NCI-H1105 treated with DMSO at 0.1 percent for 48 hours (cell line): ENCODE measurements at places on chromosomes 5 and 9.

- no peak for DNase-seq
Measured at GRCh38 chr9:83144492-83144891, 81.5 kb upstream of the RASEF start.

- DNase-seq: no peak
Measured at GRCh38 chr5:52831786-52832511, 44.2 kb downstream of the ITGA1 start.

GRCh38 chr5:14143841-14144585 lies 871 bp downstream of the TRIO start:
- peak; percentile 32 for DNase-seq

- DNase-seq: no peak
Measured at GRCh38 chr9:130498298-130498917, 53.6 kb downstream of the ASS1 start.

DNA sequence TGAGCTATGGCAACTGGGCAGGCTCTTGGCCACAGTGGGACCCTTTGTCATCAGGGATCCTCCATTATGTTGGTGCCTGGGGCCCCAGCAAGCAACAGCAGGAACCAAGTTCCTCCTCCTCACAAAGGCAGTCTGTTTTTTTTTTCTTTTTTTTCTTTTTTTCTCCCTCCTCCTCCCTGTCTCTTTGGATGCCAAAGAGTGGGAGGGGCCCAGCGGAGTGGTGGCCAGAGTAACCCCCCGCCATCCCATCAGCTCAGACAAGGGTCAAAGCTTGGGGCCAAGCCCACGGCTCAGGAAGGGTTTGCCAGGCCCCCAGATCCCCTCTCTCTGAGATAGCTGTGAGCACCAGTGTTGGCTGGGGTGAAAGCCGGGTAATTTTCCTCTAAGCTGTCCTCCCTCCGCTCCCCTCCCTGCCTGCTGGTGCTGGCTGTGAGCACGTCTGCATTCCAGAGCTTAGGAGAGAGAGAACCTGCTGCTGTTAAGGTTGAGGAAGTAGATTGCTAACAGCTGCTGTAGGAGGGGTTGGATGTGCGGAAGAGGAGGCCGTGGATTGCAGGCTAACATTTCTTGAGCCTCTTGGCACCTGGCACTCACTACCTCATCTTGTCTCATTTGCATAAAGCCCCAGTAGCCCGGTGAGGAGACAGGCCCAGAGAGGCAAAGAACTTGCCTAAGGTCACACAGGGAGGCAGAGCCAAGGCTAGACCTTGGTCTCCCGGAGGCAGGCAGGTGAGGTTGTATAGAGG lies 21.2 kb downstream of the GSN start:
- DNase-seq: no peak

DNA sequence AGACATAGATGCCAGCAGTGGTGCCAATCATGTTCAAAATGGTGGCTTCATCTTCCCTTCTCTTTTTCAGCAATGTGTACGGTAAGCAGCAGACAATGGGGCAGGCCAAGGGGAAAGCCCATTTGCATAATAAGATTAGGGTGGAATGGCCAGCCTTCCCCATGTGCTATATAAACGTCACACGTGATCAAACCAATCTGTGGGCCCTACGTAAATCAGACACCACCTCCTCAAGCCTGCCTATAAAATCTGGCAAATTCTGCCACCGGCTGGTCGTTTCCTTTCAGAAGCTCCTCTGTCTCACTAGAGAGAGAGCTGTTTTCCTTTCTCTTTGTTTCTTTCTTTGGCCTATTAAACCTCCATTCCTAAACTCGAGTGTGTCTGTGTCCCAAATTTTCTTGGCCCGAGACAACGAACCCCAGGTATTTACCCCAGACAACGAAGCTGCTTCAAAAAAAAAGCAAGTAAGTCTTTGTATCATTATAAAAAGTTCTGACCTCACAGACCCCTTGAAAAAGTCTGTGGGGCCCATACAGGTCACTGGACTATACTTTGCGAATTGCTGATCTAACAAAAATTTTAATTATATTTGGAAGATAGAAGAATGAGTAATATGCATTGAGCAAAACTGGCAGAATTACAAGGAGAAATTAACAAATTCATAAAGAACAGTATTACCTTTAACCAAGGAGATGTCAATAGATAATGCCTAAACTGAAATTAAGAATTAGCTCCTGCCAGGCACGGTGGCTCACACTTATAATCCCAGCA lies 15.2 kb downstream of the ZBTB5 start:
- DNase-seq: no peak

GRCh38 chr9:112503170-112503569 lies 16.5 kb downstream of the KIAA1958 start:
- no peak for DNase-seq

GRCh38 chr5:516338-516925 lies 7.8 kb downstream of the SLC9A3 start:
- no peak for DNase-seq

DNA sequence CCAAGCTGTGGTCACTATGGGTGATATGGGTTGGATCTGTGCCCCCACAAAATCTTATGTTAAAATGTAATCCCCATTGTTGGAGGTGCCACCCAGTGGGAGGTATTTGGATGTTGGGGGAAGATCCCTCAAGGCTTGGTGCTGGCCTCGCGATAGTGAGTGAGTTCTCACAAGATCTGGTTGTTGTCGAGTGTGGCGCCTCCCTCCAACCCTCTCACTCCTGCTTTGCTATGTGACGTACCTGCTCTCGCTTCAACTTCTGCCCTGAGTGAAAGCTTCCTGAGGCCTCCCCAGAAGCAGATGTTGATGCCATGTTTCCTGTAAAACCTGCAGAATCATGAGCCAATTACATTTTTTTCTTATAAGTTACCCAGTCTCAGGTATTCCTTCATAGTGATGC lies 35.5 kb downstream of the UGT3A2 start:
- no peak for DNase-seq

- no peak for DNase-seq
Measured at GRCh38 chr5:14884062-14884612, 12.6 kb upstream of the ANKH start.

DNA sequence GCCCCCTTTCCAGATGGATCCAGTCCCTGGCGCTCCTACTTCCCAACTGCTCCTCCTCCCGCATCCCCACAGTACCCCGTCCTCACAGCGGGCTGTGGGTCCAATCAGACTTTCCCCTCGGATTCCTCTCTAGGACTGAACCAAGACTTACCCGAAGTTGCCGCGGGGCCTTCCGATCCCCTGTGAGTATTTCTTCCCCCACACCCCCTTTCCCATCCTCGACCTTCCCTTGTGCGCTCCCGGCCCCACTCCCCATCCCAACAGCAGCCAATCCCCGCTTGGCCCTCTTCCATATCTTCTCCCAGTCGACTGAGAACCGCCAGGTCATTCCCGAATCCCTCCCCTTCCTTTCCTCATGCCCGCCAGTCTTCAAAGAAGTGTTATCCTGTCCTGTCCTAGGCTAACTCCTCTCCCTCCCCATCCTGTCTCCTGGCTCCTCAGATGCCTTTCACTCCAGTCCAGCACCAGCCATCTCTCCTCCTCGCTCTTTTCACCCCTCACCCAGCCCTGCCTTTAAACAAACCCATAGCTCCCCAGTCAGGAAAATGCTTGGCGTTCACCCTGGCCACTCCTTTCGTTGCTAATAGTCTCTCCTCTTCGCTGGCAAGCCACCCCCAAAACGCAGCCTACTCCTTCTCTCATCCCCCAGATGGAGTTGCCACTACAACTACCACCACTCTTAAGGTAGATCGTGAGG lies 646 bp downstream of the SWI5 start:
- peak; percentile 25 for DNase-seq

GRCh38 chr9:12699529-12699928 lies 6.3 kb downstream of the TYRP1 start:
- DNase-seq: no peak

DNA sequence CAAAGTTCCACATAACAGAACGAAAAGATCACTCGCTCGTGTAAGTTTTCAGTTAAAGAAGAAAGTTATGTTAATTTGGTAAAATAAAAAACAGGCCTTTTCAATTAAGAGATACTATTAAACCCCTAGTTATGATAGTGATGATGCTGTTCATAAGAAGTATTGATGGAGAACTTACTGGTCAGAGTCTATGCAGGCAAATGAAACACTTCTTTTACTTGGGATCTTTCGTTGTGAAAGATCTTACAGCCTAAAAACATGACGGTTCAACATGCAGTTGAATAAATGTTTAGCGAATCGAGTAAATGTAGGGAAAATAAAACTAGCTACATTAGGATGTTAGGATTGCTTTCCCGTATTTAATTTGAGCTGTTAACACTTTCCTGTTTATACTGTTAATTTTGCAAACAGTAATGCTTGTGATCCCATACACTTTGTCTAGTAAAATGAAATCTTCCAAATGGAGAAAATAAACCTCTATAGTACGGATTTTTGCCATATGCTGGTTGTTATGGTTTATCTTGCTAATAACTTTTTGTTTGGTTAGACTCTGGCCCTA lies 2.0 kb downstream of the RHOBTB3 start:
- no peak for DNase-seq

DNA sequence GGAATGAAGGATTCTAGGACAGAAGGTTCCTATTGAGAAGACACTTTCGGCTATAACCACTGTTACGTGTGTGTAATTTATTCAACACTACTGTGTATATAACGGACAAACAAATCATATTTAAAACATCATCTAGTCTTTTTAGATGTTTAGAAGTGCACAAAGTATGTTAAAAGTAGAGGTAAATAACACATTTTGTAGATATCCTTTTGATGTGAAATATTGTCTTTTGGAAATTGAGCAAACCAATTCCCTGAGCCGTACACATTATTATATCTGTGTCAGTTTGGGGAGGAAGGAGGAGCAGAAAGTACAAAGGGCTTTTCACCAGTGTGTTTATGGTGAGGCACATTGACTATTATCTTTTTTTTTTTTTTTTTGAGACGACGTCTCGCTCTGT lies 39.1 kb upstream of the ANKRD18A start:
- DNase-seq: no peak

GRCh38 chr9:122360891-122361290 lies 9.9 kb upstream of the PTGS1 start:
- DNase-seq: no peak

DNA sequence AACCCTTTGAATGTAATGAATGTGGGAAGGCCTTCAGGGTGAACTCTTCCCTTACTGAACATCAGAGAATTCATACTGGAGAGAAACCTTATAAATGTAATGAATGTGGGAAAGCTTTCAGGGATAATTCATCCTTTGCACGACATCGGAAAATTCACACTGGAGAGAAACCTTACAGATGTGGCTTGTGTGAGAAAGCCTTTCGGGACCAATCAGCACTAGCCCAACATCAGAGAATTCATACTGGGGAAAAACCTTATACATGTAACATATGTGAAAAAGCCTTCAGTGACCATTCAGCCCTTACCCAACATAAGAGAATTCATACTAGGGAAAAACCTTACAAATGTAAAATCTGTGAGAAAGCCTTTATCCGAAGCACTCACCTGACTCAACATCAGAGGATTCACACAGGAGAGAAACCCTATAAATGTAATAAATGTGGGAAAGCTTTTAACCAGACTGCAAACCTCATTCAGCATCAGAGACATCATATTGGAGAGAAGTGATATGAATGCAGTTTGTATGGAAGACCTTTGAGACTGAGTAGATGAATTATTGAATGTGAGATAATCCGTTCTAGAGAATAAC lies 24.6 kb downstream of the ZNF454 start:
- DNase-seq: no peak

- DNase-seq: no peak
Measured at GRCh38 chr5:80128141-80128540, 93.0 kb downstream of the THBS4 start.

- DNase-seq: no peak
Measured at GRCh38 chr9:78013934-78014333, 17.7 kb downstream of the GNAQ start.

- DNase-seq: no peak
Measured at GRCh38 chr9:24257726-24258125, 288.0 kb downstream of the IZUMO3 start.

DNA sequence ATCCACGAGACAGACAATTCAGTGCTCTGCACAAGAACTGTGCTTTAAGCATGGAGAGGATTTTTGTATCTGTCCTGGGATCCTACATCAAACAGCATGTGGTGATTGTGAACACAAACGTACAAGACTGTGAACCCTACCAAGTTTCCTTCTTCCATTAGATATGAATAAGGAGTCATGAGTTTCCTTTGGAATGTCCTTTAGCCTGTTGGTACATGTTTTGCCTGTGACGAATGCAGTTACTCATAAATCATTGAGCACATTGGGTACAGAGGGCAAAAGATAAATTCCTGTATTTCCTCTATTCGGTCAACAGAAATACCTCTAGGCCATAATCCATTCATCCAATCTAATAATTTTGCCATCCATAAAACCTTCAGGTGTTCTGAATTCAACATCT lies 61.5 kb downstream of the FXN start:
- no peak for DNase-seq

- no peak for DNase-seq
Measured at GRCh38 chr9:3008091-3008490, 164.2 kb upstream of the PUM3 start.

- no peak for DNase-seq
Measured at GRCh38 chr5:171312129-171312974, 3.3 kb downstream of the TLX3 start.

- no peak for DNase-seq
Measured at GRCh38 chr5:143401227-143402016, 2.1 kb downstream of the NR3C1 start.

DNA sequence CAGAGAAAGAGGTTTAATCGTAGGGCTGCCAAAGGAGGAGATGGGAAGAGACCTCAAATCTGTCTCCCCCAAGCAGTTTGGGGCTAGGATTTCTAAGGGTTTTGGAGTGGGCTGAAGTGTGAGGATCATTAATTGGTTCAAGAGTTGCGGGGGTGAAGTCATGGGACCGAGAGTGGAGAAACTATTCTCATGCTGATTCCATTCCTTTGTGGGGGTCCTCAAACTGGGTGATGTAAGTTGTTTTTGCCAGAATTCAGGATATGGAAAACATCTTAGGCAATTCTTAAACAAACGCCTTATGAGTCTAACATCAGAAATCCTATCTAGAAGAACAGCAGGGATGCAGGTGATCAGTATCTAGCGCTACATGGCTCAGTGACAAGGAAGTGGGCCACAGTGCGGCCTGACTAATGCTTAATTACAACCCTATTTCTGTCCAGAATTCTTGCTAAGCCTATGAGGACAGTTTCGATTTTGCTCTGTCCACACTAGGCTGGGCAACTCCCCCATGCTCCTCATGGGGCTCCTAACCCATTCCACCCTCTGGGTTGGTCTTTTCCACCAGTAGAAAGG lies 27.7 kb upstream of the TRIO start:
- no peak for DNase-seq
